Right lung (tissue), 10 donors: ENCODE measurements at places on chromosomes 1 and 21.

GRCh38 chr1:57770772-57771171, 346.9 kb upstream of the DAB1 start:
- DNase-seq = no peak

- no peak for DNase-seq
Observed at GRCh38 chr1:229280921-229281320, 10.0 kb downstream of the RAB4A start.

DNA sequence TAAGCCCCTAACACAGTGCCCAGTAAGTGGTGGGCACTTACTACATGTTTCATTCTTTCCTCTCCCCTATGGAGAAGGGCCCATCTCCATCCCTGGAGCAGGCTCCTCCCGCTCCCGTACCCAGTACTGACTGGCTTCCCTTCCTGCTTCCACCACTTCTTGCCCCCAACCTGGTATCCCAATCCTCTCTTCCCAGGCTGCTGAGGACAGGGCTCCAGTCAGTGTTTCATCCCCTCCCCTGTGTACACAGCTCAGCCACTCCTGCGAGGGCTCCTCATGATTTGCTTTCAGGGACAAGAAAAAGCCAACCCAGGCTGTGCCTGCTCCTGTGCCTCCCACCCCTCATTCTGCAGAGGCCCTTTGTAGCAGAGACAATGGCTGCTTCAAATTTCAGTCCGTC, 20.8 kb upstream of the ETV3 start:
- DNase-seq = no peak

DNA sequence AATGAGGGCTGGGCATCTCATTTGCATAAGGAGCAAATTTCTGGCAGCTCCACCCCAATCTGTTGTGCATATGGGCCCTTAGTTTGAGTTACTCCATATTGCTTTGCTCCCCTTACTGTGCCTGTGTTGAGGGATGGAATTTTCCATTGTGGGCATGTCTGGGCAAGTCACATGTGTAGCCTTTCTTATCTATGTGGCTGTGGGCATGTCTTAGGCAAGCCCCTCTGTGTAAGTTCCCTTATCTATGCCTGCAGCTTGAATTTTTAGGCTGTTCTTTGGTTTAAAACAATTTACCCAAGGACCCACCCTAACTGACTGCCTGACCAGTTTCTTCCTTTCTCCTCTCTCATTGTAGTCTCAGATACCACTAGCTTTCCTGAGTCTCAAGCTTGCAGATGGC, 405.7 kb upstream of the NCAM2 start:
- DNase-seq = no peak

DNA sequence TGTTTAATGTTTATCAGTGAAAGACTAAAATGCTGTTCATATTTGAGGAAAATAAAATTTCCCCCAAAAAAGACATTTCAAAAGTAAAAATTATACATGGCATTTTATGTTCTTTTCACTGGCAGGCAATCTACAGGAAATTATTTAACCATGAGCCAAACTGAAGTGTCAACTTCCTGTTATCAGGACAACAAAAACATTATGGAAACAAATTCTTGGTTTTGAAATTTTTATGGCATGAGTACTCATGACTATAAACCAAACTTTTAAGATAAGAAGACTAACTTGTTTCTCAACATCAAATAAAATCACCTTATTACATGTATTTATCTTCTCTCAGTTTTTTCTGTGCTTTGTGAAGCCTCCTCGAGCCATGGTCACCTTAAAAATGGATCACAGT, 698.6 kb downstream of the LTN1 start:
- no peak for DNase-seq

GRCh38 chr1:54547601-54548388, at the start of gene ACOT11:
Gene ACOT11, plus strand, starts transcription at chr1:54548228. Its CDS starts 82 bp downstream, at chr1:54548310.
- peak; percentile 79 for DNase-seq
